Stimulated activated CD8-positive, alpha-beta memory T cell treated with anti-CD3 and anti-CD28 coated beads, Interleukin-4, amount 100 ng/mL, for 24 hours (primary cell): ENCODE measurements at places on chromosomes 3 and 15.
A peak's percentile ranks its signal among the peaks of the same experiment; 100 is the strongest.

DNA sequence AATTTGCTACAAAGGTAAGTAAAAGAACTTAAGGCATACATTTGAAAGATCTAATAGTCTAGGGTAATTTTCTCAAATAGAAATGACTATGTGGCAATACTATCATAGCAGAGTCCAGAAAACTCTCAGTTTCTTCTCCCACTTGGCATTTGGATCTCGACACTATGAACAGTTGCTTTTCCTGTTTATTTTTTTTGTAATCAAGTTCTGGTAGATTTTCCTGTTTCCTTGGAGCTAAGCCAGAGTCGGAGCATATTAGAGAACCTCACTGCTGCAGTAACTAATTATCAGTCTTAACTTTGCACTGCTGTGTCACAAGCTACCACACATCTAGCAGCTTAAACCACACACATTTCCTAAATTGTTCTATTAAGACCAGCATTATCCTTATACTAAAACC is 44.9 kb upstream of the ZNF385D start:
- DNase-seq, result no peak

DNA sequence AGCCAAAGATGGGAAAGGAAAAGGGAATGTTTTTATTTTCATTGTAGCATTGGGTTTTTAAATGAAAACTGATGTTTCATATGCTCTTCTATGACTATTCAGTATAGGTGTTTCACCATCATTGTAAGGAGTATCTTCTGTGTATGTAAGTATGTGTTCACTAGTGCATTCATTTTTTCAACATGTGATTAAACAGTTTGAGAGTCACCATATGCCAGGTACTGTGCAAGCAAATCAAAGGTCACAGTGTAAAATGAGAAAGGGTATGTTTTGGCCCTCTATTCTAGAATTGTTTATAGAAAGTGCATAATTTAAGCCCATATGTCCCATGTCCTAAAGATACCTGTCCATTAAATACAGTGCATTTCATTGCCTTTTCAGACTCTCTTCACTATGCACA is 207.2 kb downstream of the ZBTB20 start:
- DNase-seq, result no peak

- no peak for DNase-seq
These were observed 398.3 kb downstream of the MFSD1 start for GRCh38 chr3:159200176-159200575.

- DNase-seq, result no peak
These were observed 25.5 kb downstream of the ST3GAL6 start for GRCh38 chr3:98788651-98789050.

- no peak for DNase-seq
These were observed 8.3 kb downstream of the IFT122 start for GRCh38 chr3:129448186-129448895.

DNA sequence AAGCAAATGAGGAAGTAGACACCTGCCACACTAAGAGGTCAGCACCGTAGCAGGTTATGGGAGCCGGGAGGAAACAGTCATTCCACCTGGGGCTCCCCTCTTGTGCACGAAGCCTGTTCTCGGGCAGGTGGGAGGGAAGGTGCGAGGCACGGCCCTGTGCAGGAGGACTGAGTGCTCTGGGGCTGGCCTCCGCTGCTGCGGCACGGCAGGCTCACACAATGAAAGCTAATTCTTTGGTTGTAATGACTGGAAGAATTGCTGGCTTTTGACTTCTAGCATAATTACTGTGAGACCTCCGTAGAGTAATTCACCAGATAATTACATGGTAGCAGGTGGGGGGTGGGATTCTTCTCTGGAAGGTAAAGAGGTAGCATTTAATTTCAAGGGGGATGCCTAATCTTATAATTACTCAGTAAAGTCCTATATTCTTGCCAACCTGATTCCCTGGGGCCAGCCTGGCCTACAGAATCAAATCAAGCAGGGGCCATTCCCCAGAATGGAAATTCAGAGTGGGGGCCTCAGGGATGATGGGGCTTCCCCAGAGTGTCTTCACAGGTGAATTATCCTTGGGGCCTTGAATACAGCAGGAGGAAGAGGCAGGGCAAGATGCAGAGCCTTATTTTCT is 129.1 kb downstream of the TPRA1 start:
- no peak for DNase-seq

DNA sequence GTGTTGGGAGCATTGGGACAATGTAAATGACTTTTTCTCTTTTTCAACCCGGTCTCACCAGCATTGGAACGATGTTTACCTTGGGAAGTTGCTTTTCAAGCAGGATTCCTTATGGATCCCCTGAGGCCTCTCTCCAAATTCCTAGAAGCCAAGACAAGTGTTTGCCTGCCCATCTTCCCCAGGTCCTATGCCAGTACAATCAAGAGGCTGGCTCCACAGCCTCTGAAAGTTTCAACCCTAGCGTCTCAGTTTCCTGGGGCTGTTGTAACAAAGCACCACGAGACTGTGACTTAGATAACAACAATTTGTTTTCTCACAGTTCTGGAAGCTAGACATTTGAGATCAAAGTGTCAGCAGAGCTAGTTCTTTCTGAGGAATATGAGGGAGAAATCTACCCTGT is 347.2 kb upstream of the UMPS start:
- no peak for DNase-seq

- no peak for DNase-seq
These were observed 15.1 kb downstream of the RAB5A start for GRCh38 chr3:19961960-19962359.

GRCh38 chr15:58734859-58735258 is 14.6 kb downstream of the ADAM10 start:
- DNase-seq, result no peak

DNA sequence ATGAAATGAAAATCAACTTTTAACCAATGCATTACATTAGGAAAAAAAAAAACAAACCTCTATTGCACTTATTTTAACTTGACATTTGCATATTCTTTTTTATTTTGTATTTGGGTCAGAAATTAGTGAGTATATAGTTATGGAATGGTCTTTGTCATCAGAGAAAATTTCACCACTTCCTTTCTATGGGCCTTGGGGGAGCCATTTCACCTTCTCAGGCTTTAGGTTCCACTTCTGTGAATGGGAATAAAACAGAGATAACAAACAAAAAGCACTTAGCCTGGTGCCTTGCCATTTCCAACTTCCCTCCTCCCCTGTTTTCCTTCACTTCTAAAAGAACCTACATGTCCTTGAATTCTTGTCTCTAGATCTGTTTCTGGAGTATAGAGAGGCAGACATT is 168.0 kb upstream of the STT3B start:
- DNase-seq, result no peak

GRCh38 chr3:31341130-31341529 is 191.6 kb upstream of the STT3B start:
- no peak for DNase-seq

- no peak for DNase-seq
These were observed 2.4 kb downstream of the ANAPC13 start for GRCh38 chr3:134483195-134483900.

- no peak for DNase-seq
These were observed 10.7 kb upstream of the CNTN6 start for GRCh38 chr3:1082108-1082507.

- no peak for DNase-seq
These were observed 28.8 kb downstream of the MECOM start for GRCh38 chr3:169634618-169635236.

GRCh38 chr3:69890084-69890483 is 109.4 kb upstream of the SAMMSON start:
- DNase-seq, result no peak

- DNase-seq, result no peak
These were observed 333.4 kb upstream of the IL12A start for GRCh38 chr3:159655202-159655601.

DNA sequence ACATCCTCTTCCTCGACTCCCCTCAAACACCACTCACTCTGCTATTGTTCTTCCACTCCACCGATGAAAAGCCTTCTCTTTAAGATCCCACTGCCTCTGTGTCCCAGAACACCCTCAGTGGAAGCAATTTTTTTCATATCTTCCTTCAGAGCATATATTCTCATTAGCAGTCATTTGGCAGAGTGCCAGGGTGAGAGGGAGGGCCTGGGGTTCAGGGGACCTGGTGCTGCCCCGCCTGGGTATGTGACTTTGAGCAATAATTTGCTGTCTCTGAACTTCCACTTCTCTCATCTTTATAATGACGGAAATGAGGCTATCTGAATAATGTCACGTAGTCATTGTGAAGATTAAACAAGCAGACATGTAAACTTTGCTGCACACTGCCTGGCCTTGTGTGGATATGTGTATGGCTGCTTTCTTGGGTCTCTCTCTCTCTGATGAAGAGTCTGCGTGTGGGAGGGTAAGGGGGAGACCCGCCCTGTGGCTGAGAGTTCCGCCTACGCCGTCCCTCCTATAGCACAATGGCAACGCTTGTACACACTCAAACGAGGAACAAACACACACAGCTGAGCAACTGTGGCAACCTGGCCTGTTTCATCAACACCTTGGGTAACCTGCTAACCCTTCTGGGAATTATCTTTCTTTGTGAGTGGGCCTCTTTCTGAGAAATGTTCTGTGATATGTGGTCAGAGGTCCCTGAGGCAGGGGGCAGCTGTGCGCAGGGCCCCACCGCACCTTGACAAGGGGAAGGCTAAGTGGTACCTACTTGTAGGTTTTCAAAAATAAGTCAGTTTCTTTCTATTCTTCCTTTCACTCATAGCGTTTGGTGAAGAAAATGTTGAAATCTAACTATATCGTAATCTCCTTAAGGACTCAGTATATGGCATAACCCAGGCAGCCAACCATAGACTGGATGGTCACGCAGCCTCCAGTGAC is 369.8 kb downstream of the SV2B start:
- peak; percentile 30 for DNase-seq
